ENCODE measurements at places on chromosomes 13 and 19.

DNA sequence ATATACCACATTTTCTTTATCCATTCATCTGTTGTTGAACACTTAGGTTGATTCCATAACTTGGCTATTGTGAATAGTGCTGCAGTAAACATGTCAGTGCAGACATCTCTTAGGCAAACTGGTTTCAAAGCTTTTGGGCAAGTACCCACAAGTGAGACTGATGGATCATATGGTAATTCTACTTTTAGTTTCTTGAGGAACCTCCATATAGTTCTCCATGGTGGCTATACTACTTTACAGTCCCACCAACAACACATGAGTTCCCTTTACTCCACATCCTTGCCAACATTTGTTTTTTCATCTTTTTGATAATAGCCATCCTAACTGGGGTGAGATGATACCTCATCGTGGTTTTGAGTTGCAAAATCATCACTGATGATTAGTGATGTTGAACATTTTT is 8.5 kb downstream of the CYSLTR2 start:
- no peak for DNase-seq

DNA sequence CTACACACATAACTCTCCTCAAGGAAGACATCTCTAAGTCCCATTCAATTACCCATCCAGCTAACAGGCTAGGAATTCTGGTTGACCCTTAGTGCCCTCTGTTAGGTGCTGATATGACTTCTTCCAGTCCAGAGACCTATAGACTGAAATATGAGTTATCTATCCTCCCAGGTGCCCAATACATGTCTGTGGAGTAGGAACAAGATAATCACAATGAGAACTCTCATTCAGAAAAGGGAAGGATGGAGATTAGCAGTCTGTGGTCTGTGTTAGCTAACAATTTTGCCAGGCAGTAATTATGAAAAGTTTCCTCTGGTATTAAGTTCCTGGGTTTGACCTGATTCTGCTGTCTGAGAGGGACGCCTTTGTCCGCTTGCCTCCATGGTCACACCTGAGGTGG is 44.2 kb upstream of the SLAIN1 start:
- no peak for DNase-seq

DNA sequence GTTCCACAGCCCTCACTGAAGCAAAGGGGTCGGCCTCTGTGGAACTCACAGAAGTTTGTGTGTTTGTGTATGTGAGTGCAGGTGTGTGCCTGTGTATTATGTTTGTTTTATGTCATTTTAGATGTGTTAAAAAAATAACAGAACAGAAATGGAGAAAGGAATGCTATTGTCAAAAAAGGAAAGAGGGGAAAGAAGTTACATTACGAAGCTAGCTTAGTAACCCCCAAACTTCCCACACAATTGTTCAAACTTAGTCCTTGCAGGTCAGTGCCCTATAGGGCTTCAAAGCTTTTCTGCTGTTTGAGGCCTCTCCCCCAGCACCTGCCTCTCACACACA is 1505.6 kb upstream of the SLC10A2 start:
- no peak for DNase-seq

GRCh38 chr19:30804751-30805150 is 432.6 kb downstream of the ZNF536 start:
- DNase-seq = no peak

DNA sequence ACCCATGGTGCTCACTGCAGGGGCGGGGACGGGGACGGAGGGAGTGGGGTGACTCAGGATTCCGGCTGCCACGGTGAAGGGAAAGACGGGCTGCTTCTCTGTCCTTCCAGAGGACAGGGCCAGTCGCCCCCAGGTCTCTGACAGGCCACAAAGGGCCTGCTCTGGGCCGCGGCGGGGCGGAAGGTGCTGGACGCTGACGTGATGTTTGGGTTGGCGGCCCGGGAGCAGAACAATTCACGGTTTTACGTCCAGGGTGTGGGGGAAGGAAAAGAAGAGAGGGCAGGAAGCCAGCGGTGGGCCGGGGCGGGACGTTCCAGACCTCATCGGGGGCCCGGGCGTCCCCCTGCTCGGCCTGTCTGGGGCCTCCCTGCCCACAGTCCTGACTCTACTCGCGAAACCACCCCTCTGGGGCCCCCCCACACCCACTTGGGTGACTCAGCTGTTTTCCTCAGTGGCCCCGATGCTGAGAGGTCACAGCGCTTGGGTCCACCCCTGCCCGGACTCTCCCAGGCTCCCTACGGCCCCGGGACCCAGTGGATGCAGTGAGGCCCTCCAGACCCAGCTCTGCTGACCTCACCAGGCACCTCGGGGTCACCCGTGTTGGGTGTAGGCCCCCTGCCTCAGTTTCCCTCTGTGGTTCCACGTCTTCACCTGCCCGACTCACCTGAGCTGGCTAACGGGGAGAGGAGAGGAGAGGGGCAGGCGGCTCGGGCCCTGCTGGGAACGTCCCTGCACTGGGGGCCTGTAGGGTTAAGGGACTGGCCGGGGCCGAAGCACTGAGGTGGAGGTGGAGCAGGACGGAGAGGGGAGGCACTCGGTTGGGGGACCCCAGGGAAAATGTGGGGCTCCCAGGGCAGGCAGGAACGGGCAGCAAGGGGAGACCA is 29.2 kb downstream of the PIP5K1C start:
- DNase-seq = no peak

DNA sequence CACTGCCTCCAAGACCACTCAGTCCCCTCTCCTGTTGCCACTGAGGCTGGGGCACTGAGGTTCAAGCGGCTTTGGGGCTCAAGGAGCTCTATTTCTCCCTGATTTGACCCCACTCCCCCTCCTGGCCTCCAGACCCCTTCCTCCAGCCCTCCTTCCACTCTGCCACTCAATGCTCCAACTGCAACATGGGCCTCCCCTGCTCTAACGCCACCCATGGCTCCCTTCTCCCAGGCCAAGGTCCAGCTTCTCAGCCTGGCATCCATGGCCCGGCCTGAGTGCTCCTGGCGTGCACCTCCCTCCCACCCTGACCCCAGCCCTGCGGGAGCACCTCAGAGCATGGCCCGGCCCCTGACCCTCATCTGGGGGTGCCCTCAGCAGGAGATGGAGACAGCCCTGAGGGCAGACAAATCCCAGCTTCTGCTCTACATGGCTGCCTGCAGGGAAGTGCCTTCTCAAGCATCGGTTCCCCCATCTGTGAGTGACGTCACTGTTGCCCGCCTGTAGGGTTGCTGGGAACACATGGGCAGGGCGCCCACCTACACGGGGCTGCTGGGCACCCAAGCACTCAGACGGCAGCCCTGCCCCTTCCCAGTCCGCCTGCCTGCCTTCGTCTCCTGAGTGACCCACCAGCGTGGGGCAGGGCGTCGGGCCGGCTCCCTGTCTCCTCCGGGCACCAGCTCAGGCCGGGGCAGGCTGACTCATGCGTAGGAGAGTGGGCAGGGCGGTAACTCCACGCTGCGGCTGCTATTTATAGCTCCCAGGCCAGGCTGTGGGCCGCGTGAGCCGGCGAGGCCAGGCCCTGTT is 1.6 kb upstream of the DIRAS1 start:
- DNase-seq = no peak

- DNase-seq = no peak
Observed at GRCh38 chr19:20840371-20840770, 64.3 kb downstream of the ZNF66 start.

DNA sequence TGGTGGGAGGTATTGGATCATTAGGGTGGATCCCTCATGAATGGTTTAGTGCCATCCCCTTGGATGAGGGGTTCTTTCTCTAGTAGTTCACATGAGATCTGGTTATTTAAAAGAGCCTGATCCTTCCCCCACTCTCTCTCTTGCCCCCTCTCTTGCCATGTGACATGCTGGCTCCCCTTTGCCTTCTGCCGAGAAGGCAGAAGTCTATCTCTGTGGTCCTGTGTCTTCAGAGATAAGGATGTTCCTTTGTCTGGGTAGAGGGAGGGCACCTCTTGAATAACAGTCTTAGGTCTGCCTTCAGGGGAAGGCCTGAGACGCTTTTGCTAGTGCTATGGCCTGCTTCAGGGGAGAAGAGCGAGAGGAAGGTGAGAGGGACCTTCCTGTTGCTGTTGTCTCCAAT is 2.0 kb upstream of the ZDHHC20 start:
- DNase-seq = no peak

DNA sequence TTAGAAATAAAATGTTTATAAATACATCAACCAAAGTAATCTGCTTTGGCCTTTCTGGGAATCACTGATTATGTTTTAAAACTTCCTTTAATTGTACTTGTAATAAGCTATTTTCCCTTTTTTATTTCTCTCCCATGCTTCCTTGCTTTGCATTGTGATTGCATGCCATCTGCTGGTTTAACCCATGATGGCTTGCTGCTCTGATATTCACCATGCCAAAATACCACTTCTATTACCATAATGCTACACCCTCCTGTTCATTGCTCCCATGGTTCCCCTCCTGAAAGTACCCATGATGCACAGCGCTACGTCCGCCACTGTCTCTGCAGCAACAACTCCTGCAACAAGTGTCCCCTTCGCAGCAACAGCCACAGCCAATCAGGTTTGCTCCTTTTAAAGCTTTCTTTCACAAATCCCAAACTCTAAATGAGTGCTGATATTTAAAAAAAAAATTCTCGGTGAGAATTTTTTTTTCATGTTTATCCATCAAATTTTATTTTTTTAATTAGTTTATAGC is 67.7 kb upstream of the RAP2A start:
- no peak for DNase-seq

- no peak for DNase-seq
Observed at GRCh38 chr13:80558074-80558473, 217.1 kb upstream of the SPRY2 start.

DNA sequence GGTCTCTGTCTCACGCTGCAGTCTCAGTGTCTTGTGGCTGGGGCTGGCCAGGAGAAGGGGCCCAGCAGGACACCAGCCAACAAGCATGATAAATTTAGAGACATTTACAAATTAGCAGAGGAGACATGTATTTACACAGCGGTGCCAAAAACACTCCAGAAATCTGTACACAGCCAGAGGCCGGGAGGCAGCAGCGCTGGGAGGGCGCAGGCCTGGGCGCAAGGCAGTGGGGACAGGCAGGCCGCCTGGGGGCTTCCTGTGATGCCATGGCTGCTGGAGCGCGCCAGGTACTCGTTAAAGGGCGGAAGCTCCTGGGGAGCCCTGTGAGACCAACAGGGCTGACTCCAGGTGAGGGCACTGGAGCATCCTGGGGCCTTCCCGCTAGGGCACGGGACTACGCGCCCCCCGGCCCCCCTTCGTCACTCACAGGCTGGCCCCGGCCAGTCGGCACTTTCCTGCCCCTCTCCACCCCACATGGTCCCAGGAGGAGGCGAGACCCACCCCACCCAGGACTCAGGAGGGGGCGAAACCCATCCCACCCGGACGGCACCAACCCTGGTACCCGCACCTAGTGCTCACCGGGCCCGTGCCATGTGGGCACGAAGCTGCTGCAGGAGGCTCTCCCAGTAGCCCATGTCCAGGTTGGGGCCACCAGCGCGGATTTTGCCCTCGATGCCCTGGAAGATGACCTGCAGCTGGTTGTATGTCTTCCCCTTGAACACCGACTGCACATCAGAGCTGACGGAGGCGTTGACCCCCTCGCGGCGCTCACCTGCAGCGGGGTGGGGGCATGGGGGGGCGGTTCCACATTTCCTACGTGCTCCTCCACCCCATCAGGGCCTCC is 7.4 kb upstream of the TBXA2R start:
- DNase-seq = no peak

- no peak for DNase-seq
Observed at GRCh38 chr13:51262501-51263211, 40.5 kb downstream of the FAM124A start.

DNA sequence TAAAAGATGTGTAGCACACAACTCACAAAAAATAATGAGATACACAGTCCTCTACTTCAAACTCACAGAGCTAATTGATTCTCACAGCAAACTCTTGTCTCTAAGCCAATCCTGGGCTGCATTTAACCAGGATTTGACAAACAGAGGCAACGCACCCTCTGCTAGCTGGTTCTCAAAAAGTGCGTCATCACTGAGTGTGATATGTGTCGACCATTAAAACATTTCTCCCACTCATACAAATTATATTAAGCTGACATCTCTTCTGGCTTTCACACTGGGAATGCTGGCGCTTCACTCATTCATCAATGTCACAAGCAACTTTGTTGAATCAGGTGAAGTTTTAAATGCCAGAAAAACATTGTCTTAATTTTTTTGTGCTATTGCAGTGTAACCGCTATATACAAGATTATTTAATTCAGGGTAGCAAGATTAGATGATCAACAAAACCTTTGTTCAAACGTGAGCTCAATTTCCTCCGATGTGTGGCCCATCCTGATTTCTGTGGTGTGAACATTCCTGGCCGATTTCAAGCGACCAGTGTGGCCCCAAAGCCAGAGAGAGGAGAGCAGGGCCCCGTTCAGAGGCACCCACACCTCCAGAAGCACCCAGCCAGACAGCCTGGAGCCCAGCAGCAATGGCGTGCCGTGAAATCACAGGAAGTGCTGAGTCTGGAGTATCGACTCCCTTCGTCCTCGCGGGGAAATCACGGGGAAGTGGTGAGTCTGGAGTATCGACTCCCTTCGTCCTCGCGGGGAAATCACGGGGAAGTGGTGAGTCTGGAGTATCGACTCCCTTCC is 49.4 kb downstream of the RASA3 start:
- DNase-seq = no peak

DNA sequence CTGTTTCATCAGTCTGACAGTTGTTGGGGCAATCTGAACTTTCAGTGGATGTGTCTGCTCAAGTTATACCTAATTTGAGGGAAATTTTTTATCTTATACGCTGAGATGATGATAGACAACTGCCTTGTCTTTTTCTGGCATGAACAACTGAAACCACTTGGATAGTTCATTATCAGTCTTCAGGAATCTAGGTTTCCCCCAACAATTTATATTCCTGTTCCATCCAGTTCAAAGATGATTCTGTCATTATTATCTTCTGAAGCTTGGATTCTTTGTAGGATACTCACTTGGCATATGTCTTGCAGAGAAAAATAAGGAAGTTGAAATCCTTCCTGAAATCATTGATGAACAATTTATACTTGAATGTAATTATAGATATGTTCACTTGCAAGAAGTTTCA is 193.7 kb downstream of the LMO7 start:
- no peak for DNase-seq

DNA sequence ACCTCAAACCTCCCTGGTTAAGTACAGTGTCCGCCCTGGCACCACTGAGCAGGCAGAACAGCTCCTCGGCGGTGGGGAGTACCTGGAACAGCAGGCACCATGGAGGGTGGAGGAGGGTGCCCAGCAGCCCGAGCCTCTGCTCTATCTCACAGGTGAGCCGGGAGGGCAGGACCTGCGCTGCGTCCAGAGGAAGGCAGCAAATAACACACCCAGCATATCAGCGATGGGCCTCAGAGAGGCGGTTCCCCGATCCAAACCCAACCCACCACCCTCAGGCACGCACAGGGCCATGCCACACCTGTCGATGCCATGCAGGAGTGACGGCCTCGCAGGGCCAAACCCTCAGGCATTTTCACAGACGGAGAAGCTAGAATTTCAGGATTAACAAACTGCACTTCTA is 11.8 kb downstream of the PEPD start:
- no peak for DNase-seq
